ENCODE measurements at places on chromosomes 11 and 22. TPM values are rescaled to one million over a fixed set of nuclear protein-coding genes. Genes with fewer than 3 reads are reported as not detected.

DNA sequence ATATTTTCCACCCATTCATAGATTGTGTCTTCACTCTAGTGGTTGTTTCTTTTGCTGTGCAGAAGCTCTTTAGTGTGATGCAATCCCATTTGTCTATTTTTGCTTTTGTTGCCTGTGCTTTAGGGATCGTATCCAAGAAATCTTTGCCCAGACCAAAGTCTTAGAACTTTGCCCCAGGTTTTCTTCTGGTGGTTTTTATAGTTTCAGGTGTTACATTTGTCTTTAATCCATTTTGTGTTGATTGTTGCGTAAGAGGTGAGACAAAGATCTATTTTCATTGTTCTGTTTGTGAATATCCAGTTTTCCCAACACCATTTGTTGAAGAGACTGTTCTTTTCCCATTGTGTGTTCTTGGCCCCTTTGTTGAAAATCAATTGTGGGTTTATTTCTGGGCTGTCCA lies 6.4 kb downstream of the IL10RA start:
- no peak for DNase-seq

GRCh38 chr11:66595245-66595904 lies 2.4 kb downstream of the CCS start:
- DNase-seq, result no peak

GRCh38 chr11:78406568-78407196 lies 10.9 kb downstream of the GAB2 start:
- DNase-seq, result no peak

The C11orf54 gene
- 16.8 TPM for total RNA-seq

The TSGA10IP gene
- total RNA-seq, result not detected

The CHRM1 gene
- not detected for total RNA-seq

The NDUFC2 gene
- total RNA-seq, result 148 TPM

The OR5P2 gene
- not detected for total RNA-seq
